ENCODE measurements at places on chromosomes 12 and 14. TPM values are rescaled to one million over a fixed set of nuclear protein-coding genes. Genes with fewer than 3 reads are reported as not detected.

The TMCC3 gene
- 20.5 TPM for total RNA-seq

The FOXG1 gene
- 0.44 TPM for total RNA-seq

DNA sequence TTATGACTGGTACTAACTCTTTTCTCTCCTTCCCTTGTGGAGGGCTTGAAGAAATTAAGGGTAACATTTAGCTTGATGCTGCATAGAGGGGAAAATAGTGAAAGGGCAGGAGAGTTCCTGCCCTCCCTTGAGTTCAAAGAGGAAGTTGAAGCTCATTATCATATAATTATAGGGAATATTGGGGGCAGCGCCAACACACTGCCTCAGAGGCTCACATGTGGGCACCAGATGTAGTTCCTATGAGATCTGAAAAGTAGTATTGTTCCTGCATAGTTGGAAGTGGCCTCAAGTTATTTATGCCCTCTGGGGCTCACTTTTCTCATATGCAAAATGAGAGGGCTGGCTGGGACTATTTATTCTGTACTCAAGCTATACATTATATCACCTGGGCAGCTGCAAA is 33.0 kb upstream of the FGF23 start:
- no peaks in the 10 kb centered on the region for H3K4me1 ChIP-seq
- H3K36me3 ChIP-seq: no peaks in the 10 kb centered on the region
- no peak overlapping the region for H3K4me3 ChIP-seq

DNA sequence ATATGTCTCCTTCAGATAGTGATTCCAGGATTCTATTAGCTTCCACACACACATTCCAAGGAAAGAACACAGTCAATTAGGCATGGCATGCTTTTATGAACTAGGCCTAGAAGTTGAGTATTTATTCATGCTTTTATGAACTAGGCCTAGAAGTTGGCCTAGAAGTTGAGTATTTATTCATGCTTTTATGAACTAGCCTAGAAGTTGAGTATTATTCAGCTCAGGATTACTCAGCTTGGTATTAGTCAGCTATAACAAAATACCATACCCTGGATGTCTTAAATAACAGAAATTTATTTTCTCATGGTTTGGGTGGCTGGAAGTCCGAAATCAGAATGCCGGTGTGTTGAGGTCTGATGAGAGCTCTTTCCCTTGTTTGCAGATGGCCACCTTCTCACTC is 442.7 kb upstream of the FLRT2 start:
- H3K4me1 ChIP-seq: no peaks in the 10 kb centered on the region
- no peak for DNase-seq
- no peak overlapping the region for H3K4me3 ChIP-seq
- no peak overlapping the region for H3K27ac ChIP-seq

GRCh38 chr14:53929871-53930715 is 26.5 kb downstream of the BMP4 start:
- no peak for DNase-seq
- H3K4me3 ChIP-seq: no peak overlapping the region
- no peak overlapping the region for H3K27ac ChIP-seq
- H3K4me1 ChIP-seq: no peaks in the 10 kb centered on the region

The TUNAR gene
- not detected for total RNA-seq

Measured in GM12878 (cell line).